Testis (tissue), 5 donors: ENCODE measurements at places on chromosomes 1 and 21. TPM values are rescaled to one million over a fixed set of nuclear protein-coding genes. Genes with fewer than 3 reads are reported as not detected.

DNA sequence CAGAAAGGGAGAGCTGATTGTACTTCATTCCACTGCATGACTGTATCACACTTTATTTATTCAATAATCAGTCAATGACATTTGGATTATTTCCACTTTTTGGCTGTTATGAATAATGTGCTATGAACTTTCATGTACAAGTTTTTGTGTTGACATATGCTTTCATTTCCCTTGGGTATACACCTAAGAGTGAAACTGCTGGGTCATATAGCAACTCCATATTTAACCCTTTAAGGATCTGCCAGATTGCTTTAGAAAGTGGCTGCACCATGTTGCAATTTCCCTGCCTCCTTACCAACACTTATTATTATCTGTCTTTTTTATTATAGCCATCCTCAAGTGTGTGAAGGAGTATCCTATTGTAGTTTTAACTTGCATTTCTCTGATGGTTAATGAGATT lies 108.8 kb upstream of the KCNK1 start:
- H3K27me3 ChIP-seq: no peaks in the 10 kb centered on the region
- no peaks in the 10 kb centered on the region for H3K36me3 ChIP-seq
- no peak overlapping the region for H3K4me3 ChIP-seq
- H3K27ac ChIP-seq: no peak overlapping the region

- H3K4me3 ChIP-seq: no peak overlapping the region
- no peak overlapping the region for H3K27ac ChIP-seq
- H3K36me3 ChIP-seq: no peaks in the 10 kb centered on the region
- DNase-seq: no peak
- H3K4me1 ChIP-seq: peaks cover 8% of the 10 kb centered on the region
These were observed 48.8 kb upstream of the RAB4A start for GRCh38 chr1:229222081-229222480.

CNIH3 gene
- polyA plus RNA-seq: 8.5 TPM

- H3K27me3 ChIP-seq: no peaks in the 10 kb centered on the region
- no peaks in the 10 kb centered on the region for H3K4me1 ChIP-seq
- DNase-seq: no peak
- no peak overlapping the region for H3K4me3 ChIP-seq
- no peak overlapping the region for H3K27ac ChIP-seq
- no peaks in the 10 kb centered on the region for H3K36me3 ChIP-seq
These were observed 48.9 kb downstream of the SPATA46 start for GRCh38 chr1:162327788-162328165.

DNA sequence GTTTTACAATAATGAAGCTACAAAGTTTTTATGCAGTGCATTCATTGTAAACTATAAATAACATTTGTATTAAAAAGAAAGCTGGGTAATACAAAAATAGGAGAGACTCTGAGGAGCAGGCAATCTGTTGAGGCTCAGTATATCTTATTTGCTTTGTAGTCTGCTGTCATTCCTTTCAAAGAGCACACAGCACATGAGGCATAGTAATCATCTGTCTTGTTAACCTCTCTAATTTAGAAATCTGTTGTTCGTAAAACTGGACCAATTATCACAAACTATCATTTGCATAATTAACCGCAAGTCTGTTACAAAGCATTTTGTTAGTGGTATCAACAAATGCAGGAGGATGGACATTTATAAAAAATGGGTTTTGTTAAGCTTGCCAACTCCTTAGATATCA lies 51.0 kb downstream of the SELENOF start:
- no peak for DNase-seq
- H3K4me1 ChIP-seq: no peaks in the 10 kb centered on the region
- H3K27me3 ChIP-seq: no peaks in the 10 kb centered on the region
- H3K27ac ChIP-seq: no peak overlapping the region

GRCh38 chr1:53541761-53542550 lies 82.8 kb downstream of the DMRTB1 start:
- no peak overlapping the region for H3K27ac ChIP-seq
- no peaks in the 10 kb centered on the region for H3K36me3 ChIP-seq
- no peak overlapping the region for H3K4me3 ChIP-seq
- no peaks in the 10 kb centered on the region for H3K27me3 ChIP-seq
- H3K4me1 ChIP-seq: no peaks in the 10 kb centered on the region
- no peak for DNase-seq

GFI1 gene
- 1.3 TPM for polyA plus RNA-seq

GRCh38 chr21:18340387-18340942 lies 63.1 kb downstream of the TMPRSS15 start:
- H3K27me3 ChIP-seq: no peaks in the 10 kb centered on the region
- H3K4me1 ChIP-seq: no peaks in the 10 kb centered on the region

DNA sequence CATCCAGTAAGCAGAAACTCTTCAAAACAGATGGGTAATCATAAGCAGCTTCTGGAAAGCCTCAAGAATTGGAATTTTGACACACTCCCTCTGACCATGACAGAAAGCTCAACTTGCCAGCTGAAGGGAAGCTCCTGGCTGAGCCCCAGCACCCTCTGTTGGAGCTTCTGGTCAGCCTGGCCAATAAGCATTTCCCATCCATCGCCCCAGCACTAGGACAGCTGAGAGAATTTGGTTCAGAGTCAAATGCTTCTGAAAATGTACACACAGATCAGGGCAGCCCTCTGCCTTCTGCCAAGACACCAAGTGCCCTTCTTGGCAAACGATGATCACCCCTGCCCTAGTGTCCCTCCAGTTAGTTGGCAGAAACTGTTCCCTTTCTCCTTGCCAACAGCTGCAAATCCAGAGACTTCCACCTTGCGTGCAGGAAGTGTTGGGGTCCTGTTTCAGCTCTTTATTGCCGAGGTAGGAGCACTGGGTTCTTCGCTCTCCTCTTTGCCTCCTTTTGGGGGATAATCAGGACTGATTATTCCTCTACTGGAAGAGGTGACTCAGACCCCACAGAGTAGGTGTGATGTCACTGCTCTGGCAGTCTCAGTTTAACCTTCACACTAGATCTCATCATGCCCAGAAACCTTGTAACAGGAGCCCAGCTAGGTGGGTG lies 11.9 kb downstream of the PIGV start:
- DNase-seq: peak; percentile 53
- H3K27ac ChIP-seq: peak overlapping the region; percentile 5
- H3K27me3 ChIP-seq: no peaks in the 10 kb centered on the region
- no peak overlapping the region for H3K4me3 ChIP-seq

FCRL6 gene
- polyA plus RNA-seq: 1.3 TPM

DNA sequence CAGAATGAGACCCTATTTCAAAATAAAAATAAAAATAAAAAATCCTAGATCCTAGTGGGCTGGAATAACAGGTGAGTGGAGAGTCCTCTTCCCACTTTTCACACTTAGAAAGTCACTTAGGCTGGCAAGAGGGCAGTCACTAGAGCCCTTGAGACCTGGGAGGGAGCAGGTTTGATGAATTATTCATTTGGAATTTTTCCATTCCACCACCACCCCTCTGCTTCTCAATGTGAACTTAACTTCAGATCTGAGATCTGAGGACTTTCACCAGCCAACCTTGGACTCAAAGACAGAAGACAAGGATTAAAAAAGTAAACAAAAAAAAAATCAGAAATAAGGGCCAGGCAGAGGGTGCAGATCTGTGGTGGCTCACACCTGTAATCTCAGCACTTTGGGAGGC lies 16.5 kb downstream of the AKR7A3 start:
- DNase-seq: no peak
- no peak overlapping the region for H3K27ac ChIP-seq
- no peaks in the 10 kb centered on the region for H3K27me3 ChIP-seq
- H3K4me1 ChIP-seq: no peaks in the 10 kb centered on the region
- no peak overlapping the region for H3K4me3 ChIP-seq
- no peaks in the 10 kb centered on the region for H3K36me3 ChIP-seq

DNA sequence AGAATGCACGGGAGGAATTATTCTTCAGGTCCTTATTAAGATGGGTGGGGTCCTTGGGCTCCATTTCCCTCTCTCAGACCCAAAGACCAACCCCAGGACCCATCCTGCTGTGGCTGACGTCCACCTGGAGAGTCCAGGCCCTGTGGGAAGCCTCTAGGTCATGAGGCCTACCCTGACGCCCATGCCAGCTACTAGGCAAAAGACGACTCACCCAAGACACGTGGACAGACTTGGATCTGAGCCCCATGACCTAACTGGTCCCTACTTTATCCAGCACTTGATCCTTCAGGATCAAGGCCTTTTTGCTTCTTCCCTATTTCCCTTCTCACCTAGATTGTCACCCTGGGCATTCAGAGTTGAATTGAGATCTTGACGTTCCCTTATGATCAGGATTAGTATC lies 56.0 kb upstream of the CASZ1 start:
- DNase-seq: no peak
- no peaks in the 10 kb centered on the region for H3K4me1 ChIP-seq
- H3K36me3 ChIP-seq: no peaks in the 10 kb centered on the region
- H3K27me3 ChIP-seq: no peaks in the 10 kb centered on the region
- H3K4me3 ChIP-seq: no peak overlapping the region

GRCh38 chr1:115560027-115560426 lies 81.7 kb upstream of the VANGL1 start:
- H3K4me1 ChIP-seq: no peaks in the 10 kb centered on the region
- H3K4me3 ChIP-seq: no peak overlapping the region
- no peak for DNase-seq
- no peaks in the 10 kb centered on the region for H3K27me3 ChIP-seq
